ENCODE measurements at places on chromosomes 6 and 20.
A peak's percentile ranks its signal among the peaks of the same experiment; 100 is the strongest.

DNA sequence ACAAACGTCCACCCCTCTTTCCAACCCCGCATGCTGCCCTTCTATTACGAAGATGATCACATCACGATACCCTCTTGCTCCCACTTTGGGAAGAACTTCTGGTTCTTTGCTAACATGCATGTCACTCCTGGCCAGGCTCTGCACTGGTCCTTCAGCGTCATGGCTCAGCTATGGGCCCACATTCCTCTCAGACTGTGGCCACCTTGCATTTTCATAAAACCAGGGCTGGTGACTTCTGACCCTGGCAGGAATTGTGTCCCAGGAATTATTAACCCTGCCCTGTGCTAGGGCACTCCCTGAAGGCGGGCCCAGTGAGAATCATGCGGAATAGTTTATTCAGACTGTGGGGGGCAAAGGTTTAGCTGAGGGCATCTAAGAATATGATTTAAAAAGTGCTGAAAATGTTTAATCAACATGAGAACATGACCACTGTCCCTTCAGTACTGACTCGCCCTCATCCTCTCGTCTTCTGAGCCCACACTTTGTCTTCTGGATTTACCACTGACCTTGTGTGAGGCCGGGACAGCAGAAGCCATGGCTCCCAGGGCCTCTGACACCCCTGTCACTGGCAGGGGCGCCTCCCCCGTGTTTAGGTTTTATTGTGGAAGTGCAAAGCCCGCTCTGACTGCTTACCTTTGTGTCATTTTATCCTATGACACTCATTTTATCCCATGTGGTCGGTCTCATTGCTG, 38.1 kb upstream of the THBS2 start:
- no peak for DNase-seq

DNA sequence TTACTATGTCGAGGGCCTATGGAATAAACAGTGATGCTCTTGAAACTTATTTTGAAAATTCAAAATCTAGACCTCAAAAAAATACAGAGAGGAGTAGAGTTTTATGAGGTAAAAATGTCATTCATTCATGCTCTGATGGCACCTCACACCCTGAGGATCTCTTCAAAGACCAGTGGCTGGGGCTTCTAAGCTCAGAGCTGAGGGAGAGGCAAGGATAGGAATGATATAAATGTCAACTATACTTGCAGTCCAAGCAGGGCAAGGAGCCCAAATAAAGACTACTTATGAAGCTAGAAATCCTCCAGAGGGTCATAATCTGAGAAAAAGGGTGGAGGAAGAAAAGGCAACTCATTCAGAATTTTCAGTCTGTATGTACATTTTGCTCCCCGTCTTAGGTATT, 136.7 kb upstream of the CARMIL1 start:
- no peak for DNase-seq

- peak; percentile 75 for DNase-seq
Observed at GRCh38 chr6:149127212-149127611, 190.3 kb upstream of the TAB2 start.

DNA sequence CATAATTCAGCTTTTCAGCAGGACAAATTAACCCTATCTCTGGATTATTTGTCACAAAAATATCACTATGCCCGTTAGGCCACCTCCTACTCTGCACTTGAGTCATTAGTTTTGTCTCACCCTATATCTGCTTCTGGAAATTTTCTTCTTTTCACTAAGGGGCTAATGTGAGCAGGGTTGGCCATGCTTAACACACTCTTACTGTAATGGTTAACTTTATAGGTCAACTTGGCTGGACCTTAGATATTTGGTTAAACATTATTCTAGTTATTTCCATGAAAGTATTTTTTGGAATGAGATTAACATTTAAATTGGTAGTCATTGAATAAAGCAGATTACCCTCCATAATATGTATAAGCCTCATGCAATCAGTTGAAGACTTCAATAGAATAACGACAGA, 394.6 kb upstream of the PTCHD4 start:
- no peak for DNase-seq

All from astrocyte (in vitro differentiated cells and primary cell).